ENCODE measurements at places on chromosomes 12 and 14.

DNA sequence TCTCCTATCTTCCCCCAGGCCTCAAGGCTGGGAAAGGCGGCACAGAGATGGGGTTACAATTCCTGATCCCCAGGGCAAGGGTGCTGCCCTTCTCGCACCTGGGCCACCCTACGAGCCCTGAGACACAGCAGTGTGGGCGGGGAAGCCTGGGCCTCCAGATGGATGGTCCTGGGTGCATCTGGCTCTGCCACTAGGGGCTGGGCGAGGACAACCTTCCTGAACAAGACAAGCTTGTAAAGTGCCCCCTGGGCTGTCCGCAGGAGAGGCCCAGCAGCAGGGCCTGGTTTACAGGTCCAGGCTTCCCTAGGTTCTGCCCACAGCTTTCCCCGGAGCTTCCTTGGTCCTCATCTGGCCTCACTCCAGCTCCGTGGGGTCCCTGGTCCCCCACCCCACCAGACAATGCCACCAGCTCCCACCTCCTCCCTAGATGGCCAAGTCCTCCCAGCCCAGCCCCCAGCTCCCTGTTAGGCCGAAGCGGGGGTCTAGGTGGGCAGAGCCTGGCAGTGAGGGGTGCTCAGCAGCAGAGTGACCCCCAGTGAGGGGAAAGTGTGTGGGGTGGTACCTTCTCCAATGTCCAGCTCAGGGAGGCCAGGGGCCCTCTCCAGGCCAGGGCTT is 8.9 kb downstream of the ARL6IP4 start:
- no peak for DNase-seq

GRCh38 chr14:20733684-20734429 is 11.8 kb upstream of the EDDM3A start:
- no peak for DNase-seq

GRCh38 chr12:23887055-23887835 is 62.2 kb downstream of the SOX5 start:
- DNase-seq: no peak

DNA sequence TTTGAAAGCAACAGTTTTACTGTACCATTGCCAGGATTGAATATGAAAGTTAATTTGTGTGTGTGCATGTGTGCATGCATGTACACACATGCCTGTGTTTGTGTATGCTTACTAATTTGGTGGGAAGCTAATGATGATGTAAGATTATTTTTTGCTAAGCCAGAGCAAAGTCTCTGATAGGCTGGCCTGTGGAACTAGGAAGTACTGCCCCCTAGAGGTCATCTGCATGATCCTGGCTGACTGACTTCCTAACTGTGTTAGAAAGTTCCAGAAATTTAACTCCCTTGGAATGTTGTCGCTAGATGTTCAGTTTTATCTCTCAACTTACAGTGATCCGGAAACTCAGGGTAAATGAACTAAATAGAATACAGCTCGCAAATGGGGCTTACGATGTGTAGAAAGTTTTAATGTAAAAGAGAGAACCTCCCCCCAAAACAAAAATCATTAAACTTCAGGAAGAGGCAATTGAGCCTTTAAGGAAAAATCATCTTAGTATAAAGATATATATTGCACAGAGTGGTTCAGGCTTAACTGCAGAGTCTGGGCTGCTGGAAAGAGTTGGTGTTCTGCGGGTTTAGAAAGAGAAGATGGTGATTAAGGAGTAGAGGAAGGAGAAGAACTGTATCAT is 34.3 kb upstream of the SLC38A1 start:
- no peak for DNase-seq

DNA sequence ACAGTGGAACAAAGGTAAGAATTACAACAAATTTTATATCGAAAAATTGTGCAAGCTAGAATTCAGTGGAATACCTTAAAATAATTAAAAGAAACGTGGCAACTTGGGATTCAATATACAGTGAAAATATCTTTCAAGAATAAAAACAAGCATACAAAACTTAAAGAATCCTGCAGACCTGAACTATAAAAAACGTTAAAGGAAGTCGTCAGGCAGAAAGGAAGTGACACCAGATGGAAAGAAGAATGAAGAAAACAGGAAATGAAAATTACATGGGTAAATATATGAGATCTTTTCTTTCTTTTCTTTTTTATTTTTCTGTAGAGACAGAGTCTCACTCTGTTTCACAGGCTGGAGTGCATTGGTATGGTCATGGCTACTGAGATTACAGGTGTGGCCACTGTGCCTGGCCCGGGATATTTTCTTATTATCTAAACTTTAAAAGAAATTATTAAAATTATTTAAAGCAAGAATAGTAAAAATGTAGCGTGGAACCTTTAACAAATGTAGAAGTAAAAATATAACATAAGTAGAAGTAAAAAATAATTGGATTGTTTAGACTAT is 4.7 kb downstream of the MGP start:
- no peak for DNase-seq
